GM12891 (cell line): ENCODE measurements at places on chromosomes 2 and 18.
A peak's percentile ranks its signal among the peaks of the same experiment; 100 is the strongest.

GRCh38 chr2:28523902-28524301 lies 28.0 kb downstream of the PLB1 start:
- no peak for DNase-seq

DNA sequence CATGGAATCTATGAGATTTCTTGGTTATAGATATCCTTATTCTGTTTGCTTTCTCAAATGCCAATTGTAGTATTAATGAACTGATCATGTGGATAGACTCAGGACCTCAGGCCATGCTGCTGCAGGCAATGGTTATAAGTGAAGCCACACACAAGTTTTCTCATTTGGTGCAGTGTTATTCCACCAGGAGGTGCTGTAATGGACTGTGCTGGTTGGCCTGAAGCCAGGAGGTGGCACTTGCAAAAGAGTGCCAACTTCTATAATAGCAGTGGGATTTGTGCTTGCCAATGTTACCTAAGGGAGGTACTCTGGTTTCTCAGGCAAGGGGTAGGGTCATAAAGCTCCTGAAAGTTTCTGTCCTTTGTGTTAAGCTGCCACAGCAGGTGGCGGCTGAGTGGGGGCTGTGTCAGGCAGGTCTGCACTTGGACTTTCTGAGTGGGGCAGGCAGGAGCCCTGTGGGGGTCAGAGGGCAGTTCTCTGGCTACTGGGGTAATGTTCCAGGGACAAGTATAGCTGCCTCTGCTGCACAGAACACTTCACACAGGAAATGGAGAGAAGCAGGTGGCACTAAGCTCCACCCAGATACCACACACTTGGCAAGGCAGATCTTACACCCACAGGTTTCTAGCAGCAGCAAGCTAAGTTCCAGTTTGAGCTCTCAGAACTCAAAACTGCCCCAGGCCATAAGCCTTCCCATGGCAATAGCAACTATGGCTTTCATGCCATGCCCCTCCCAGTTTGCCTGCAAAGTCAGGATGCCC lies 352.6 kb upstream of the CWC22 start:
- no peak for DNase-seq

DNA sequence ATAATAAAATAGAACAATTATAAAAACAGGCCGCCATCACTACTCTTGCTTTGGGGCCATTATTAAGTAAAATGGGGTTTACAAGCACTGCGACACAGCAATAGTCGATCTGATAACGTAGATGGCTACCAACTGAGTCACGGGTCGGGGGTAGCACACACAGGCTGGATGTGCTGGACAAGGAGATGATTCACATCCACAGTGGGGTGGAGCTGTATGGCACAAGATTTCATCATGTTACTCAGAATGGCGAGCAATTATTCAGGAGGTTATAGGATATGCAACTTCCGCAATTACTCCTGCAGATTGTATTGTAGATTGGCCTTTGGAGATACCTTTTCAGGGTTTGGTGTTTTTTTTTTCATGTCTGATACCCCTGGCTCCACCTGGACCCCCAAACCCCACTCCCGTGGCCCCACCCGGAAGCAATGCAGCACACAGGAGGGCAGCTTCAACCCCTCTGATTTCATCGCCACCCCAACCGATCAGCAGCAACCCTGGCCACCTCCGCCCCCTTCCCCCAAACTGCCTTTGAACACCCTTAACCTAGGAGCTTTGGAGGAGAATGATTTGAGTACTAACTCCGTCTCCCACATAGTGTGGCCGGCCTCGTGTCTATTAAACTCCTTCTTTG lies 21.4 kb upstream of the MLPH start:
- DNase-seq = no peak

DNA sequence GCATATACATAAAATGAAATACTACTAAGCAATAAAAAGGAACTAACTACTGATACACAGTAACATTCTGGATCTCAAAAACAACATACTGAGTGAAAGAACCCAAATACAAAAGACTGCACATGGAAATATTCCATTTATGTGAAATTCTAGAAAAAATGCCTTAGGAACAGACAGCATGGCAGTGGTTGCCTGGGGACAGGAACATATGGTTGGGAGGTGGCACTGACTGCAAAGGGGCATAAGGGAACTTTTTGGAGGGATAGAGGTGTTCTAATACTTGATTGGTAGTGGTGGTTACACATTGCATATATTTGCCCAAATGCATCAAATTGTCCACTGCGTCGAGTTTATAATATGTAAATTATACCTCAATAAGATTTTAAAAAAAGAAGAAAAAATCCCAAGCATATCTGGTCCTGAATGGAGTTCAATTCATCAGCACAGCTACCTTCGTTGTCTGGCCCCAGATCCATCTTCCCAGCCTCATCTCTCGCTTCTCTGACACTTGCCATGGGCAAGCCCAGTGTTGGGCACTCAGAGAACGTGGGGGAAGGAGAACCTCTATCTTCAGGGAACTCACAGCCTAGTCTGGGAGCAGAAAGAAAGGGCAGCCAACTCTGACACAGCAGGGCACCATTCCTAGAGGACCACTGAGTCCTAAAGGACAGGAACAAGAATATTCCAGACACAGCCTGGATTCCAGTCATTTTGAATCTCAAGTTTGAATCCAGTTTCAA lies 8.6 kb upstream of the SMAD4 start:
- DNase-seq = no peak

DNA sequence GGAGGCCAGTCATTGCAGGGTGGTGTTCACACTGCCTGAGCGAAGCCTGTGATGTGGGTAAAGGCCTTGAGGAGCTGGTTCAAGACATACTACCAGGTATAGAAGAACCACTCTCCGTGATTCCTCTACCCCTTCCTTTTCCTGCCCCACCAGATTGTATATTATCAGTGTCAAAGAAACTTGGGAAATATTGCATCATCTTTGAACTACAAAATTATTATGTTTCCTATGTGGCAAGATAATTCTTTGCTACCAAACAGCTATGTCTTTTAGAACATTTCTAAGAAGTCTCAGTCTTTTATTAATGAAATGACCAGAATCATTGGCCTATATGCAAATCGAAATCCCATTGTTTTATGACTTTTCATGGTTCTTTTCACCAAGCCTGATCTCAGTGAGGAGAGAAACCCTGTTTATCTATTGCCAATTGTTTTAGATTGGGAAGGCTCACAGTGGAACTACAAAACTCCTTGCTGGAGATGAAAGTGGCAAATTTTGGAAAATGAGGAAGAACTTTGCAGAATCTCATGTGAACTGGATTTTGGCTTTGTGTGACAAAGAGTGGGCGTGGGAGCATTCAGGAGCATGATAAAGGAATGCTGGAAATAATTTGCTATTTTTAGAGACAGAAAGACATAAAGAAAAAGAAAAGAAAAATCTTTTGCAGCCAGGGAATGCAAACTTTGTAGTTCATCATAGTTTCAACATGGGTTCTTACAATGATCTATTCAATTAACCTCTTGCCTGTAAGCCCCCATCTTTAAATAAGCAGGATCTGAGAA lies 286.9 kb downstream of the INSIG2 start:
- no peak for DNase-seq

GRCh38 chr2:197164141-197164754 lies 146.3 kb downstream of the ANKRD44 start:
- no peak for DNase-seq

GRCh38 chr2:162317861-162318327 lies 590 bp downstream of the IFIH1 start:
- no peak for DNase-seq

DNA sequence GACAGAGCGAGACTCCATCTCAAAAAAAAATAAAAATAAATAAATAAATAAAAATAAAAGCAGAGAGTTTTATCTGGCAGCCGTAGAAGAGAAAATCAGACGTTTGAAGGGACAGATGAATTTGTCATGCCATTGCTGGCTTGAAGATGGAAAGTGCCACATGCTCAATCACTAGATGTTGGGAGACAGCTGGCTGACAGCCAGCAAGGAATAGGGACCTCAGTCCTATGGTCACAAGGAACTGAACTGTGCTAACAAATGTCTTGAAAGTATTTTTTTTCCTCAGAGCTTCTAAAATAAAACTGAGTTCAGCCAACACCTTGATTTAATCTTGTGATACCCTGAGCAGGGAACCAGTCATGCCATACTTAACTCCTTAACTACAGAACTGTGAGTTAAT lies 65.4 kb downstream of the DTNA start:
- no peak for DNase-seq

GRCh38 chr2:233836359-233836758 lies 18.0 kb downstream of the HJURP start:
- DNase-seq = no peak

GRCh38 chr2:165009466-165009865 lies 54.1 kb upstream of the SLC38A11 start:
- no peak for DNase-seq

- DNase-seq = peak; percentile 82
These were observed 63.6 kb downstream of the CIB4 start for GRCh38 chr2:26577442-26578112.

- no peak for DNase-seq
These were observed 231.3 kb upstream of the TANK start for GRCh38 chr2:160928854-160929301.

- DNase-seq = no peak
These were observed 95.2 kb upstream of the RAB6C start for GRCh38 chr2:129884221-129884786.

DNA sequence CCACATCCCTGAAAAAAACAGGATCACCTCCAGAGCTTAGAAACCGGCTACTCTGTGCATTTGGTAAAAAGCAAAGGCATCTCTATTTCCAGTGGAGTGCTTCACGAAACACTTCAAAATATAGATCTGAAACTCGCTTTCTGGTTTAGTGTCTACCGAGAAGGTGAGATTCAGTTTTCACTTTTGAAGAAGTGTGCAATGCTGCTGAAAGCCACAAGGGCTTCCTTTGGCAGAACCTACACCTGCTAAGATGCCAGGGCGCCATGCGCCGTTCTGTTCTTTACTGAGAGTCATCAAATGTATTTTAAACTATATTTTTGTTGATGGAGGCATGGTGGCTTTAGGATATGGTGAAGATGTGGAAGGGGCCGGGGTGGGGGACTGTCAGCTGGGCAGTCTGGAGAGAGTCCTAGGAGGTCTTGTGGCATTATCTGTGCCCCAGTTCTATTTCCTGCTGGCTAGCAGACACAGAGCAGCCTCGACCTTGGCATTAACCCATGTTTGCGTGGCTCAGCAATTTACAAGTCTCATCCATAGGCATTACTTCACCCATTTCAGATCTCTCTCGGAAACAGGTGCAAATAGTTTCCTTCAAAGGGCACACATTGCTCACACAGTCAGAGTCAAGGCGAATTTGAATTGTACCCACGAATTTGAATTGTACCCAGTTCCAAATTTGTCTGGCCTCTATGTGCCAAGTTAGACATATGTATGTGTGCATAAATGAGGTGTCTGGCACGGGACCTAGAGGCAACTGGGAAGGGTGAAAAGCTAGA lies 46.7 kb upstream of the KCNF1 start:
- DNase-seq = peak; percentile 52

DNA sequence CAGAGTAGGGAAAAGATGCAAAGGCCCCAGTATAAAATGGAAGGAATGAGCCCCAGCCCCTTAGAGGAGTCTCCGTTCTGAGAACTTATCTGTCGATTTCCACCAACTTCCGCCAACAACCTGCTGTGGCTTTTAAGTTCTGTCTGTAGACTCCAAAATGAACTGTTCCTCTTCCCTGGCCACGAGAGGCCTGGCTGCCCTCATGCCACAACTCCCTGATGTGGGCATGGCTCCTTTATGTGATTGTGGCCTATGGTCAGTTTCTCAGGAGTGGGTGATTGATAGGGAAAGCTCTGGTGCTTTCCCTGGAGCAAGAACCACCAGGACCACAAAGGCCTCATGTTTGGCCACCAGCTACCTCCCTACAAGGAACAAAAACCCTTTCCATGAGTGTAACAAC lies 18.8 kb upstream of the CD207 start:
- no peak for DNase-seq

- no peak for DNase-seq
These were observed 9.4 kb upstream of the AGFG1 start for GRCh38 chr2:227462462-227462951.

GRCh38 chr18:66395671-66396218 lies 208.1 kb downstream of the CDH19 start:
- DNase-seq = no peak

DNA sequence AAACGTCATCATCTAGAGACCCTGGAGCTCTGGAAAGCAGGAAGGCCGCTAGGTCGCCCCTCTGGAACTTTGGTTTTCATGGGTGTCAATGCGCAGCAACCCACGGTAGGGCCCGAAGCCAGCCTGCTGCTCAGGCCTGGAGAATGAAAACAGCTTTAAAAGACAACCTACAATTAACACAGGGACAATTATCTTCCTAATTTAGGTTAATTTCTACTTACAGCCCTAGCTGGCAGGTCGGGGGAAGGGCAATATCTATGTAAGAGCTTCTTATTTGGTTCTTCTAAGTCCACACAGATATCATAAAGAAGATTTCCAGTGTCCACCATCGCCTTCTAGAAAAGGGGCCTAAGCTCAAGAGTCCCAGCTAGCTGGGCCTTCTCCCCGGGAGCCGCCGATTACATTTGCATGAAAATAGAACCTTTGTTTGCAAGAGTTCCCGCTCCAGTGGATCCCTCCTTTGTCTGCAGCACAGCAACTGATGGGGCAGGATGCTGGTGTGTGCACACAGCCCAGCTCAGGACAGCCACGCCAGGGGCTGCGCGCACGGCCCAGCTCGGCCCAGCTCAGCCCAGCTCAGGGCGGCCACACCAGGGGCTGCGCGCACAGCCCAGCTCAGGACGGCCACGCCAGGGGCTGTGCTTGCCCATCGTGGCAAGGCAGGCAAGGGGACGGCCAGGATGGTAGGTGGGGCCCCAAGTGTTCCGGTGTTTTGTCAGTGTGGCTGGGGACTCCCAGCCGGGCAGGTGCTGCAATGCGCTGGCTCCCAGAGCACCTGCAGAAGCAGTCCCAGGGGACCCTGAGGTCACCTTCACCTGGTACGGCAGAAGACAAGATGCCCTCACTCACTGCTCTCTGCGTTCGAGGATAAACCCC lies 109.1 kb downstream of the HDAC4 start:
- no peak for DNase-seq

GRCh38 chr2:75894170-75894569 lies 183.5 kb upstream of the GCFC2 start:
- DNase-seq = no peak

DNA sequence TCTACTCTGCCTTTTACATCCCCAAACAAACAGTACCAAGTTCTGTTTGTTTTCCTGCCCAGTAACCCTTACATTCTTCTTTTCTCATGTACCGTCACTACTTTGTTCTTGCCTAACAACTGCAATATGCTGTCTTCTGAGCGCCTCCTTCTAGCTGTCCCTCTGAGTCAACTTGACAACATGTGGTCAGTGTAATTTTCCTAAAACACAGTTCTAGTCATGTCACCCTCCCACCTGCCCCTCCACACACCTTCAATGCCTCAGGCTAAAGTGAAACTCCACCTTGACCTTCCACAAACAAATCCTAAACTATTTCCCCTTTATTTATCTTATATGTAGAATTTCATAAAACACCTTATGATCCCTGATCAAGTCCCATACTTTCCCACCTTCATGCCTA lies 124.6 kb upstream of the CD302 start:
- DNase-seq = no peak
